Aorta (tissue), 5 donors: ENCODE measurements at places on chromosomes 6 and 20.

GRCh38 chr20:57907131-57908000, 197.6 kb upstream of the PMEPA1 start:
- no peaks in the 10 kb centered on the region for H3K36me3 ChIP-seq
- no peaks in the 10 kb centered on the region for H3K27me3 ChIP-seq
- H3K4me1 ChIP-seq: no peaks in the 10 kb centered on the region
- no peak overlapping the region for H3K27ac ChIP-seq
- no peak overlapping the region for H3K4me3 ChIP-seq

- peaks cover 11% of the 10 kb centered on the region for H3K4me1 ChIP-seq
- H3K36me3 ChIP-seq: no peaks in the 10 kb centered on the region
- H3K27ac ChIP-seq: peak overlapping the region; percentile 93
- DNase-seq: no peak
These were observed 128.9 kb upstream of the NAA20 start for GRCh38 chr20:19888269-19888671.

DNA sequence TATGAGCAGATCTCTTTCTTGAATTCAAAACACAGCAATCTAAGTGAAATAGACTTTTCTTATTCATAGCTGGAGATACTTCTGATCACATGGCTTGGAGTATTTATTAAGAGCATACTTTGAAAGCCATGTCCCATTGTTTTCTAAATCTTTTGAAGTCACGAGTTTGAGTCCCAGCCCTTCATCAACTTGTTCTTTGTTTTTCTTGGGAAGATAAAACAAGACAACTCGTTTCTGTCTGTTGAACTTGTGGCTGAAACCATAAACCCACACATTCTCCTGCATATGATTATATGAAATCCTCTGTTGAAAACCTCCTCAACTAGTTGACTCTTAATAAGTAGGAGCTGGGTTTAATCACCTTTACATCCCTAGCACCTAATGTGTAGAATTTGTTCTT, 3.3 kb downstream of the RNF144B start:
- H3K27me3 ChIP-seq: no peaks in the 10 kb centered on the region
- H3K36me3 ChIP-seq: no peaks in the 10 kb centered on the region
- no peak for DNase-seq
- no peaks in the 10 kb centered on the region for H3K4me1 ChIP-seq

GRCh38 chr6:148064406-148065134, 278.1 kb upstream of the SASH1 start:
- no peak overlapping the region for H3K4me3 ChIP-seq
- no peak overlapping the region for H3K27ac ChIP-seq
- no peak for DNase-seq
- H3K36me3 ChIP-seq: no peaks in the 10 kb centered on the region

DNA sequence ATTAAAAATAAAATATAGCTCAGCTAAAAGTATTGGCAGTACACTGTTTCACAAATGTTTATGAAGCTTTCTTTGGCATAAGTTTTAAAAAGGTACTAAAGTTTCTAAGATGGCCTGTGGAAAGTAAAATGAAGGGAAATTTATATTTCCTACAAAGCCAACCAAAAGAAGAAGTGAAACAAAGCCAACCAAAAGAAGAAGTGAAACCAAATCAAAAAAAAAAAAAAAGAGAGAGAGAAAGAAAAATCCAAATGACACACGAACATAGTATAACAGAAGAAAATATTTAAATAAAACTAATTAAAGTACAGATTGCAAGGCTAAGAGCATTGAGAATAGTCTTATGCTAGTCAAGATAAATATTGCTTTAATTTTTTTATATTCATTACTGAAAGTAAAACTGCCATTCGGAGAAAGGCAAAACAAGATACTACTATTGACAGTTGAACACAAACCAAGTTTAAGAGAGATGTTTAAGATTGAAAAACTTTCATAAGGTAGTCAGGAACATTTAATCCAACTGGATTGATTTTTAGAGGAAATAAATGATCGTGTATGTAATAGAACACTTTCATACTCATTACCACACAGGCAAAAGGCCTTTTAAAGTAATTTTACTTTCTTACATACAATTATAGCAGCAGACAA, 12.8 kb upstream of the KHDRBS2 start:
- no peak overlapping the region for H3K27ac ChIP-seq
- no peaks in the 10 kb centered on the region for H3K4me1 ChIP-seq
- no peak for DNase-seq
- no peak overlapping the region for H3K4me3 ChIP-seq

DNA sequence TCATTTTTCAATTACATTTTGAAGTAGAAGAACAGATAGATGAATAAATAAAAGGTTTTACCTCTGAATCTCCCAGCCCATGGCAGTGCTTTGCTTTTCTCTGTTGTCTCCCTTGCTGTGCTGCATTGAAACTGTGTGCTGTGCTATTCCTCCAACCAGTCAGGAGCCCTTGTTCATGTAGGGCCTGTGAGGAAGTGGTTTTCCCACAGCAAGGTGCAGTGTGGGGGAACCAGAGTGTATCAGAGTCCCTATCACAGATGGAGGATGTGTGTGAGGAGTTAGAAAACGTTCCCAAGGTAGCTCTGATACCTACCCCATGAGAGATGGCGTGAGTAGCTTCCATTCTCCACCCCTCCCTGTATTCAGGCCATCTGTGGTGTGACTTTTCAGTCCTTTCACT, 72.8 kb upstream of the RALGAPA2 start:
- no peak overlapping the region for H3K27ac ChIP-seq
- H3K27me3 ChIP-seq: no peaks in the 10 kb centered on the region
- DNase-seq: no peak
- H3K4me3 ChIP-seq: no peak overlapping the region

DNA sequence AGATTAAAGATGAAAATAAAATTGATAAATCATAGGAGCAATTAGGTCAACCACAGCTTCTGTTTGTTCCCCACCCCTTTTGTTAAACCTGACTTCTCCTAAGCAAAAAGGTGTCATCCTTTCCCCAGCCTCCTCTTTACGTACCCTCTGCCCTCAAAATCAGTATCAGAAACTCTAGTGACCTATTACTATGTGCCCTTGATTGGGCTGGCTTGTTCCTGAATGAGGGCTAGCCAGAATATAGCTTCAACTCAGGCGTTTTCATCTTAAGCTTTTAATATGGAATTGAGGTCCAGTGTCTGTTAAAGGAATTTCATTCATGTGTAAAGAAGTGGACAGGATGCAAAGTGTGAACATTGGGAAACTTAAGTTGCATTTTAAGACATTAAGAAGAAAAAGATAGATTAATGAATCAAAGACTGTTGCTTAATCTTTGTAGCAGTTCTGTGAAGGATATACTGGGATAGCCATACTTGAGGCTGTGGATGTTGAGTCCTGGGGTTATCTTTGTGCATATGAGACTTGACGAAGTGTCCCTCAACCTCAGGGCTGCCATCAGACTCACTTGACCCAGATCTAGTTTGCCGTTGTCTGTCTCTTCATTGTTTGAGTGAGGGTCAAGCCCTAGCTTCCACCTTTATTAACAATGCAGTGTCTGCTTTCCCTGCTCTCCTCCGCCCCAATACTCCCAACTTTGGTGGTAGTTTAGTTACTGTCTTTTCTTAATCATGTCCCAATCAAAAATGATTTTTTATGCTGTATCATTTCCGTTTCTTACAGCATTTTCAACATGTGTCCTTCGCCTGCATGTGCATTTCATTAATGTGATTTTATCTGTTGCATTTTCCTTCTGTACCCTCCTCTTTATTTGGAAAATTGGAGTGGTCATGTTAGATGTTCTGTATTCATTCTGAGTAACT, 1.9 kb downstream of the TBPL1 start:
- no peaks in the 10 kb centered on the region for H3K36me3 ChIP-seq
- no peak overlapping the region for H3K27ac ChIP-seq
- H3K27me3 ChIP-seq: no peaks in the 10 kb centered on the region
- DNase-seq: no peak
- peaks cover 4% of the 10 kb centered on the region for H3K4me1 ChIP-seq
- H3K4me3 ChIP-seq: no peak overlapping the region

DNA sequence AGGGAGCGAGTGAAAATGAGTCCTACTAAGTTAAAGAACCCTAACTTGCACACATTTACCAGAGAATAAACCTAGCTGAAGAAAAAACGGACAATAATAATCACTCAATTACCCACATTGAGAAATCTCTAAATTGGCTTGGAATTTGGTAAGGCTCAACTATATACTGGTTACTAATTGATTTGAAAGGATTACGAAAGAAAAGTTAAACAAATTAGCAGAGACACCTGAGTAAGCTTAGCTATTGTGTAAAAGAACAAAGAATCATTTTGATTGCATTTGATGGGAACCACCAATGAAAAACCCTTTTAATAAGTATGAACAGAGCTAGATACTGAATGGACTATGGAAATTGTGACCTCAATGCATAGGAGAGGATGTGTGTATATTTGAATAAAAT, 118.6 kb upstream of the ADGRF1 start:
- no peak overlapping the region for H3K4me3 ChIP-seq
- no peak for DNase-seq
- H3K27ac ChIP-seq: no peak overlapping the region

- no peak for DNase-seq
- no peak overlapping the region for H3K27ac ChIP-seq
- H3K27me3 ChIP-seq: no peaks in the 10 kb centered on the region
- H3K4me3 ChIP-seq: no peak overlapping the region
- H3K4me1 ChIP-seq: no peaks in the 10 kb centered on the region
- H3K36me3 ChIP-seq: no peaks in the 10 kb centered on the region
These were observed 121.7 kb downstream of the BCAS1 start for GRCh38 chr20:53948383-53949318.

DNA sequence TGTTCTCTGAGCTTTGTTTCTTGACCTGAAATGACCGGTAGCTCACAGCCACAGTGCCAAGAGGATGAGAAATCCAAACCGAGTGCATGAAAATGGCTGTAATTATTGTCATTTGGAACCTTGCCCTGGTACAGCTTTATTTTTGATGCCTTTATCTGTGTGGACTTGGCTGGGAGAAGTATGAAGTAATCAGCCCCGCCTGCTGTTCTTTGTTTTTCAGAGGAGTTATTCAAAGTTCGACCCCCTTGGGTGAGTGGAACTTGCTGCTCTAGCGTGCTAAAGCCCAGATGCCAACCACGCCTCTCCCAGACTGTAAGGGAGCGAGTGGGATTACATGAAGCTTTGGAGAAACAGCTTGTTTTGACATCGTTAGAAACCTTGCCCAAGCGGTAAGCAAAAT, 48.3 kb downstream of the ECT2L start:
- no peaks in the 10 kb centered on the region for H3K27me3 ChIP-seq
- H3K4me3 ChIP-seq: no peak overlapping the region

GRCh38 chr6:44002067-44002592, 125.1 kb downstream of the MRPL14 start:
- no peak overlapping the region for H3K4me3 ChIP-seq
- no peaks in the 10 kb centered on the region for H3K27me3 ChIP-seq
- no peaks in the 10 kb centered on the region for H3K36me3 ChIP-seq
- H3K4me1 ChIP-seq: no peaks in the 10 kb centered on the region
- peak; percentile 34 for DNase-seq
- no peak overlapping the region for H3K27ac ChIP-seq

DNA sequence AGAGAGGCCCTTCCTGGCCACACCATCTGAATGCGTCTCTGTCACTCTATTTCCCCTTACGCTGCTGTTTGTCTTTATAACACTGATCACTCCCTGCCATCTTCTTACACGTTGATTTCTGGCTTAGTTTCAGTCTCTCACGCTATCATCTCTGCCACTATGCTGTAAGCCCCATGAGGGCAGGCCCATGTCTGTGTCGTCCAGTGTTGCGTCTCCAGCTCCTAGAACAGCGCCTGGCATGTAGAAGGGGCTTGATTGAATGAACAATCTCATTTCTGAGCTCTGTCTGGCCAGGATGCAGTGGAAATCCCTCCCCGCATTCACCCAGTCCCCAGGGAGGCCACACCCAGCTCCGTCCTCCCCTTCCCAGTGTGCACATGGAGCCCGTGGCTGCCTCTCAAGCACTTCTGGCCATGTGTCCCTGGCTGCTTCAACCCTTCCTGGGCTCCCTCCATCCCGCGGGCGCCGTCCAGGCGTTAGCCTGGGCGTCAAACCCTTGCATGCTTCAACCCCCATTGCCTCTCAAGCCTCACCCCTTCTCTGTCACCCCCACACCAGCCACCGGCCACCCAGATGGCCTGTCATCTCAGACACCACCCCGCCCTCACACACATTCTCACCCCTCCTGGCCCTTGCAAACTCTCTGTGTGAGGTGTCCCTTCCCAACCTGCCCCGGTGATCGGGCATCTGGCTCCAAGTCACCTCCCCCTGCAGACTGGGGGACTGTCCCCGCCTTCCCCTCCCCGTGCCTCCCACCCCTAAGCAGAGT, 71.1 kb downstream of the SRC start:
- no peak overlapping the region for H3K27ac ChIP-seq
- no peaks in the 10 kb centered on the region for H3K4me1 ChIP-seq
- no peak overlapping the region for H3K4me3 ChIP-seq
- DNase-seq: no peak
- no peaks in the 10 kb centered on the region for H3K36me3 ChIP-seq
- no peaks in the 10 kb centered on the region for H3K27me3 ChIP-seq

DNA sequence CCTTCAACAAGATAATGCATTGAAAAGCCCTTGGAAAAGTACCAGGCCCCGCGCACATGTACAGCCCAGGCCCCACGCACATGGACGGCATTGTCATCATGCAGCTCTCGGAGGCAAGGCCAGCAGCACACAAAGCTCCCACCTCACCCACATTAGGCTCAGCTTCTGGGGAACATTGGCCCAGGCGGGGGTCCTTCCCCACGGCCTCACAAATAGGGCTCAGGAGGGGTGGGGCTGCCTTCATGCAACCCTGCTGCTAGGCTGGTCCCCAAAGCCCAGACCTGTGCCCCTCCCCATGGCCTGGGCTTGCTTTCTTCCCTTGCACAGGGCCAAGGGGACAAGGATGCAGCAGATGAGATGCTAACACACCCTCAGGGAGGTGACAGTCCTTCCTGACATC, 26.7 kb downstream of the NPEPL1 start:
- no peak overlapping the region for H3K27ac ChIP-seq
- no peaks in the 10 kb centered on the region for H3K36me3 ChIP-seq
- DNase-seq: peak; percentile 30
- H3K4me3 ChIP-seq: no peak overlapping the region

- no peaks in the 10 kb centered on the region for H3K36me3 ChIP-seq
- DNase-seq: no peak
- H3K4me3 ChIP-seq: no peak overlapping the region
- no peak overlapping the region for H3K27ac ChIP-seq
- H3K27me3 ChIP-seq: no peaks in the 10 kb centered on the region
These were observed 141.6 kb upstream of the TSHZ2 start for GRCh38 chr20:52830598-52830997.

GRCh38 chr6:16776394-16777017, 15.2 kb upstream of the ATXN1 start:
- no peaks in the 10 kb centered on the region for H3K36me3 ChIP-seq
- no peaks in the 10 kb centered on the region for H3K27me3 ChIP-seq
- H3K4me3 ChIP-seq: no peak overlapping the region
- H3K4me1 ChIP-seq: no peaks in the 10 kb centered on the region
- no peak overlapping the region for H3K27ac ChIP-seq

DNA sequence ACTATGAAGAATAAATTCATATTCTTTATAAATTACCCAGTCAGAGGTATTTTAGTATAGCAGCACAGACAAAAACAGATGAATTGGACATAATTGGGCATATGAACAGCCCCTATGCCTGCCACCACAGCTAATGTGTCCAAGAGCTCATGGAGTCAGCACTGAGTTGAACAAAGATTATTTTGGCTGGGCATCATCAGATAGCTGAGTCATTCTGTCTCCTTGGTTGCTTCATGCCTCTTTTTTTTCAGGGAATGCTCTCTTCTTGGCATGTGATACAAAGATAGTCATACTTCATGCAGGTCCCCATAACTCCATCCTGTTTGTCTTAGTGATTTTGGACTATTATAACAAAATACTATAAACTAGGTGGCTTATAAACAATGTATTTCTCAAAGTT, 275.6 kb downstream of the TENT5A start:
- H3K27me3 ChIP-seq: no peaks in the 10 kb centered on the region
- no peaks in the 10 kb centered on the region for H3K36me3 ChIP-seq
- H3K27ac ChIP-seq: no peak overlapping the region
- no peak for DNase-seq
